ENCODE measurements at places on chromosomes 7 and 10.
A peak's percentile ranks its signal among the peaks of the same experiment; 100 is the strongest.

DNA sequence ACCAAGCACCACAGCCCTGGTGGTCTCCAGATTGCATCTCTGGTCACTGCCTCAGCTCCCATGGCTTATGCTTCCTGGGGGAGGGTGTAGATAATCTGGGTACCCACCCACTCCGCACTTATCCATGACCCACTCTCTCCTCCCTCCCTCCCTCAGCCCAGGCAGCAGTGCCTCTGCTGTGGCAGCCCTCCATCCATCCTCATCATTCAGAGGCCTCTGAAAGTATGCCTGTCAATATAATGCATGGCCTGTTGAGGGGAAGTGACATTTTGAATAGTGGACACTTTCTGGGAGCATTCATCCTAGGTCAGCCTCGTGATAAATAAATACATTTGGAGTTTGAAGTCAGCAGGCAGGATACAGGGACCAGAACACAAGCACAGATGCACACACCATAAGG lies 23.2 kb downstream of the ZNF503 start:
- no peak for DNase-seq

DNA sequence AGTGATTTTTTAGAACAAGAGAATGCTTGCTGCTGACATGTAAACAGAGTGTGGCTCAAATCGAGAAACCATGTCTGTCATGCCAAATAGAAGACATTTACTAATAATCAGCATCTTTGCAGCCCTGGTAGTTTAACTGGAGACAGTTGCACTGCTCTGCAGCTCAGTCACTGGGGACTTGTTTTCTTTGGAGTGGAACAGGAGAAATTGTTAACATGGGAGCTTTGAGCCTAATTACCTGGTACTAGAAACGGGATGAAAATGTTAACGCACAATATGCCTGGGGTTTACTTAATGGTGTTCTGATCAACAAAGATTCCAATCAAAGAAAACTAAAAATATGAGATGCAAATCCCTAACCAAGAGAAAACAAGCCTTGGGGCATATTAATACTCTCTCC lies 153.5 kb downstream of the NRP1 start:
- DNase-seq: no peak

- no peak for DNase-seq
These were observed 12.2 kb upstream of the KLRG2 start for GRCh38 chr7:139495580-139496125.

- DNase-seq: no peak
These were observed 42.1 kb upstream of the WIPF3 start for GRCh38 chr7:29764227-29764626.

DNA sequence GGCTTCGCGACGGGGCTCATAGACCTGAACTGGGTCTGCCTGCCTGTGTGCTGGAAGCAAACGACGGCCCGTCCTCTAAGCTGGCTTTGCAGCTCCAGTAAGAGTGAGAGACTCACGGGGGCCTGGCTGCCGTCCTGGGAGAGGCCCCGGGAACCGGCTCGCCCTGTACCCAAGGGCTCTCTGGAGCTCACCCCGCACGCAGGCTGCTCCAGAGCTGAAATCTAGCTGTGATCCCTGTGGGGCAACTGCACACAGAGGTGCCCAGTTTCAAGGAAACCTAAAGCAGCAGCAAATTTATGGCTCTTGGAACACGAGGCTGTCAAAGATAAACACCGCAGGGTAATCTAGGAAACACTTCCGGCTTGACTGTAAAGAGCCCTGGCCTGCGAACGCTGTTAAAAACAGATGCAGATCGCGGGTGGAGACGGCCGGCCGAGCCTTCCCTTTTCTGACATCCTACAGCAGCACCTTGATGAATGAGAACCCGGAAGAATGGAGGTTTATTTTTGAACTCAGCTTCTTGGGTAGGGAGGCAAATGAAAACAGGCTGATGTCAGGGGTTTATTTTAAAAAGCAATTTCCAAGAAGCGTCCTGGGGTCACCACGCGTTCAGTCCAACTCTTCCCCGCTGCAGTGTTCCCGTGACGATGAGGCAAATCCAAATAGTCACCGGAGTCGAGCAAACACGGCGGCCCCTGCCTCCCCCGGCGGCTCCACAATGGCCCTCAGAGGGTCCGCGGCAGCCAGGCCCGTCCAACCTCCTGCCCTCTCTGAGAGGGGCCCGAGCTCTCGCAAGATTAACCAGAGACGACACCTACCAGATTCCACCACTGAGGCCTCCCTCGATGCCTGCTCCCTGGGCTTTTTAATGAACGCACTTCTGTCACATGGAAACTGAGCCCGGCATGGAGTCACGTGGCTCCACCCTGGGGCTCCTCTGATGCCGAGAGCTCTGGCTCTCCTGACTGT lies 29.6 kb downstream of the AMZ1 start:
- DNase-seq: peak; percentile 78

DNA sequence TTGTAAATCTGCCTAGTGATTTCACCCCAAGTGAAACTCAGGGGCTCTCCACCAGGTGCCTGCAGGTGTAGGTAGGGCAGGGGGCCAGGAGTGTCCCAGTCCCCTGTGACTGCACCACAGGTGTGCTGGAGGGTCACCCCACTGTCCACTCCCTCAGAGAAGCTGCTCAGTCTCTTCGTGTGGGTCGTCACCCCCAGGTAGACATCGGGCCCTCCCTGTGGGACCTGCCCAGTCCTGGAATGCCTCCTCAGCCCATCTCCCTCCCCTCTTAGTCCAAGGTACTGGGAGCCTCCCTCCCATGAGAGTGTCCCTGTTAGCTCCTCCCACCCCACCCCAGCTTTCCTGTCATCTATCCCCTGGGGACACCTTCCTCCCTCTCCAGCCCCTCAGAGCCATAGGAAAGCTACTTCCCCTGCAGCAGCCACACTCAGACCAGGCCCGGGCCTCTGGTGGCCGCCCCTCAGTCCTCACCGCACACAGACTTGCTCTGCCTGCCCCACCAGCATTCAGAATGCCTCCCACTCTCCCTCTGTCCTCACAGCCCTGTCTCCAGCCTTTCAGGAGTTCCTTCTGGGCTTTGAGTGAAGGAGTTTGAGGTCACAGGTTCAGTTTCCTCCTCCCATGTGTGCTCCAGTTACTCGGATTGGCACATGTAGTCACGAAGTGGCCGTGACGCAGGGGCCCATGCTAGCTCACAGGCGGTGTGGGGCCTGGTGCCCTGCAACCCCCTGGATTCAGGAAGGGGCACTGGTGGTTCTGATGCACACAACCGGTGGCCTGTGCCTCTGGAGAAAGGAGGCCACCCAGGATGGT lies 5.1 kb downstream of the ALOX5 start:
- DNase-seq: no peak

- DNase-seq: no peak
These were observed 1.7 kb upstream of the VGF start for GRCh38 chr7:101166909-101167644.

DNA sequence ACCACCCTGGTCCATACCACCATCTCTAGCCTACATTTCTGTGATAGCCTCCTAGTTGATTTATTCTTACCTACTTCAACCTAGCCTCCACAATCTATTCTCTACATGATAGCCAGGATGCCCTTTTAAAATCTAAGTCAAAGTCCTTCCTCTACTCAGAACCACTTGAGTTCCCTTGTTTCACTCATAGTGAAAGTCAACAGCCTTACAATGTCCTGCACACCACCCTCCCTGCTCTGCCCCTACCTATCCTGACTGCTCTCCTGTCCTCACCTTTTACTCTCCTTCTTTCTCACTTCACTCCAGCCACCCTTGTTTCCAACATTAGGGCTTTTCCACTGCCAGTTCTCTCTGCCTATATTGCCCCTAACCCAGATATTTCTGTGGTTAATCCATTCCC lies 146.7 kb downstream of the GRM3 start:
- no peak for DNase-seq

GRCh38 chr7:92682903-92683539 lies 92.8 kb upstream of the FAM133B start:
- no peak for DNase-seq

DNA sequence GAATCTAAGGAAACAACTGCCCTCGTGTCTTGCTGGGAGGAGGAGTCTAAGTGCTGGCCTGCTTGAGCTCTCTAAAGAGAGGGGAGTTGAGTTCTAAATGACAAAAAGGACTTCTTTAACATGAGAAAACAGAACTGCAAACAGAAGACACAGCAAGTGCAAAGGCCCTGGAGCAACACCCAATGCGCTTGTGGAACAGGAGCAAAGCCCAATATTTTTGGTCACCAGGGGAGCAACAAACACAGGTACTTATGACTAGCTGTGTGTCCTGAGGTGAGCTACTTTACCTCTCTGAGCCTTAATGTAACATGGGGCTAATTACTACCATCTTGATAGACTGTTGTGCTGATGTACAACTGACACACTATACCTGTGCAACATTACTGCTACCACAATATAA lies 634.3 kb downstream of the PARD3 start:
- DNase-seq: no peak

- peak; percentile 34 for DNase-seq
These were observed 139.1 kb downstream of the TCERG1L start for GRCh38 chr10:131172433-131172832.

- no peak for DNase-seq
These were observed 73.3 kb upstream of the FHIP2A start for GRCh38 chr10:114748241-114748640.

DNA sequence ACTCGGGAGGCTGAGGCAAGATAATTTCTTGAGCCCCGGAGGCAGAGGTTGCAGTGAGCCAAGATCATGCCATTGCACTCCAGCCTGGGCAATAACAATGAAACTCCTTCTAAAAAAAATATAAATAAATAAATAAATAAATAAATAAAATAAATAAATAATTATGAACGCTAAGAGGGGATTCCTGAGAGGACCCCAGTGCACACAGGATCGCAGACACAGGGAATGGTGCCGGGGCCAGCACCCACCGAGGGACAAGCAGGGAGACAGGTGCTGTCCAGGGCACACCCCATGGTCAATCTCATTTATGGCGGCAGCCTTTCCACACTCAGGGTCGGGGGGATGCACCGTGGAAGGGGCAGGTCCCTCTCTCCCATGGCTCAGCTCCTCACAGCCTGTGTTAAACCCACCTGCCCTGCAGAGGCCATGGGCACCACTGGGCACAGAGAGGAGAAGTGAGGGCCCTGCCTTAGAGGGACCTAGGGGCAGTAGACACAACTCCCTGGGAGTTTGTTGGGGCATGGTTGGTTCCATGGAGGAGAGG lies 2.2 kb upstream of the RAMP3 start:
- DNase-seq: no peak

- no peak for DNase-seq
These were observed 421.0 kb downstream of the THSD7A start for GRCh38 chr7:11410656-11411644.

DNA sequence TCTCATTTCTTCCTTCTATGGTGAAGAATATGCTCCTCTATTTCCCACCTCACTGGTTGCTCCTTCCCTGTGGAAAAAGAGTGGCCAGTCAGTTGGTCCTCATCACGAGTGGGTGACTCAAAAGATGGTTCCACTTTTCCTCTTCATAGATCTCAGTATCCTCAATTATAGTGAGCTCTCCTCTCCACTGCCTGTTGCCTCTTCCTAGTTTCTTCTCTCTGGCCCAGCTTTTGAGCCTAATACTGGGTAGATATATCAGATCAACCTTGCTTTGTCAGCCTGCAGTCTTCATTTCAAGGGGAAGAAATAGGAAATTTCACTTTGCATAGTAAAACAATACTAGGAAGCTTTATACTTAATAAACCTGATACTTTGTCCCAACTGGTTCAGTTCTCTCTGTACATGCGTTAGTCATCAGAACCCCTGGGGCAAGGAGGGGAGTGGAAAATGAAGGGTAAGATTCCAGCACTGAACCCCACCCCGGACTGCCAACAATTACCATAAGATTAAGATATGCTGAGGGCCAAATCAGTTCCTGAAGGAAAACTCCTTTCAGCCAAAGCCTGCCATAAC lies 15.5 kb upstream of the WNT16 start:
- no peak for DNase-seq

- DNase-seq: no peak
These were observed 148.7 kb downstream of the BICC1 start for GRCh38 chr10:58661336-58661735.

DNA sequence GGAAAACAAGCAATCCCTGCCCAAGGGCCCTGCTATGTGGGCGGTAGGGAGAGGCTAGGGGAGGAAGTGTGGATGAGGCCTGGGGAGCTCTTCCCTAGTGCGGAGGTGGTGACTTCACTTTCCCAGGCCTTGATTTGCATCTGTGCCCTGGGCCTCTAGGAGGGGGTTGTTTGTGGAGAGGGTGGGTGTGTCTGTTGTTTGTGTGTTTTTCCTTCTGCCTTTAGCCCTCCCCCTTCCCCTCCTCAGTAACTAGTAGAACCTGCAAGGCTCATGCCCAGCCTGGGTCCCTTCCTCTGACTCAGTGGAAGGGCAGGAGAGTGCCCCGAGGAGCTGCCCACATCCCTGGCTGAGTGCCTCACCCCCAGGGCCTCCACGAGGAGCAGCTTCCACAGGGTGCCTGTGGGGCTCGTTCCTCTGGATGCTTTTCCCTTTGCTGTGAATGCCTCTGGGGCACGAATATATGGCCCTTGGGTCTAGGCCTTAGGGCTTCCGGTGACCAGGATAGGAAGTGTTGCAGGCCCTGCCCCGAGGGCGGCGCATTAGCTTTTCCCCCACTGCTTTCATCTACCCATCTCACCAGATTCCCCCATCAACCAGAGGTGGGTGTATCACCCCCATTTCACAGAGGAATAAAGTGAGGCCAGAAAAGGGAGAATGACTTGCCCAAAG lies 89.4 kb upstream of the DUSP5 start:
- DNase-seq: no peak

DNA sequence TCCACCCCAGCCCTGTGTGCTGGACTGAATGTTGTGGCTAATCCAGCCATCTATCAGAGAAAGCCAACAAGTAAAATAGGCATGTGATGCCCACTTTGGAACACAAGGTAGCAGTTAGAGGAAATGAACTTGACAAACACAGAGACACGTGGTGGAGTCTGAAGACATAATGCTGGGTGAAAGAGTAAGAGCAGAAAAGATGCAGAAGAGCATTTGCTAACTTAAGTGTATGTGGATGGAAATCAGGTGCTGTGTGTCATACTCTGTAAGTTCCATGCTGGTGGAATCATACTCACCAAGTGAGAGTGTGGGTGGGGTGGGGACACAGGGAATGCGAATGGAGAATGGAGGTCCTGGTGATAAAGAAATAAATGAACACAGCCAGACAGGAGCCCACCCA lies 22.8 kb downstream of the WDFY4 start:
- DNase-seq: peak; percentile 11

DNA sequence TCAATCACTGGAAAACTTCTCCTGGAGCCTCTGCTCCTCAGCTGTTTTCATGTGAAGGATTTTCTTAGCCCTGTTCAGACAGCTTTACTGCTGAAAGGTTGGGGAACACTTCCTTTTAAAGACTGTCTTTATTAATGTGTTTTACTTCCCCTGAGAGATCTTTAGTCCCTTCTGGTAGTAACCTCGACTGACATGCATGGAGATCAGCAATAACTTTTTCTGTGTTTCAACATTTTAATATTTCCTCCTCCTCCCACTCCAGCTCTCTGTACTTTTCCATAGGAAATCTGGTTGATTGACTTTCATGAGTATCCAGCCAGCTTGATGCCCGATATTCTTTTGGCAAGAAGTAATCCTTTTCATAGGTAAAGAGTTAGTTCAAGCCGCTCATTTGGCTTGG lies 62.7 kb upstream of the STRIP2 start:
- DNase-seq: no peak

- DNase-seq: peak; percentile 92
These were observed 31.6 kb downstream of the WBP1L start for GRCh38 chr10:102775201-102775934.

GRCh38 chr10:34567659-34568253 lies 247.3 kb downstream of the PARD3 start:
- DNase-seq: no peak

Data from tibial artery (tissue), 4 donors.